Smooth muscle cell of the brain vasculature (primary cell): ENCODE measurements at places on chromosomes 7 and 10.

GRCh38 chr7:82173400-82174021, 270.1 kb downstream of the CACNA2D1 start:
- no peak for DNase-seq

GRCh38 chr7:93053209-93053948, 64.4 kb downstream of the SAMD9 start:
- no peak for DNase-seq

DNA sequence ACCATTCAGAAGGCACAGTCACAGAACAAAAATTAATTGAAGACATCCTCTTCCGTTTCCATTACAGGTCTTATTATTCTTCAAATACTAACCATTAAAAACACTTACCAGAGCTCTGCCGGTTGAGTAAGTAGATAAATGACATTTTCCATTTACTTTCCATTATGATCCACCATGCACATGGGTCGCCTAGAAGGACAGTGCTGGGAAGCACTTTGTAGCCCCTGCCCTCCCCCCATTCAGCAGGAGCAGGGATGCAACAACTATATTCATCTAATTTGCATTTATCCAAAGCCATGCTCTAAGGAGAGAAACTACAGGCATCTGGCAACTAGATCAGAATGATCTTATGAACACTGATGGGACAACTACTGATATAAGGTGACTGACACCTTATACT, 76.8 kb upstream of the AFAP1L2 start:
- DNase-seq, result no peak

GRCh38 chr10:94251098-94251497, 111.6 kb downstream of the NOC3L start:
- no peak for DNase-seq

DNA sequence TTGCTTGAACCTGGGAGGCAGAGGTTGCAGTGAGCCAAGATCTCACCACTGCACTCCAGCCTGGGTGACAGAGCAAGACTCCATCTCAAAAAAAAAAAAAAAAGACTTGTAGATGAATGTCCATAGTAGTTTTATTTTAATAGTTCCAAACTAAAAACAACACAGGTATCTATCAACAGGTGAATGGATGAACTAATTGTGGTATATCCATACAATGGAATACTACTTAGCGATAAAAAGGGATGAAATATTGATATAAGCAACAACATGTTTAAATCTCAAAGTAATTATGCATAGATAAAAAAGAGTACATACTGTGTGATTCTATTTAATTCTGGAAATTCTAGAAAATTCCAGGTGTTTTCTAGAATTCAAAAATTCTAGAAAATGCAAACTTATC, 37.5 kb upstream of the MRPS16 start:
- DNase-seq, result no peak

DNA sequence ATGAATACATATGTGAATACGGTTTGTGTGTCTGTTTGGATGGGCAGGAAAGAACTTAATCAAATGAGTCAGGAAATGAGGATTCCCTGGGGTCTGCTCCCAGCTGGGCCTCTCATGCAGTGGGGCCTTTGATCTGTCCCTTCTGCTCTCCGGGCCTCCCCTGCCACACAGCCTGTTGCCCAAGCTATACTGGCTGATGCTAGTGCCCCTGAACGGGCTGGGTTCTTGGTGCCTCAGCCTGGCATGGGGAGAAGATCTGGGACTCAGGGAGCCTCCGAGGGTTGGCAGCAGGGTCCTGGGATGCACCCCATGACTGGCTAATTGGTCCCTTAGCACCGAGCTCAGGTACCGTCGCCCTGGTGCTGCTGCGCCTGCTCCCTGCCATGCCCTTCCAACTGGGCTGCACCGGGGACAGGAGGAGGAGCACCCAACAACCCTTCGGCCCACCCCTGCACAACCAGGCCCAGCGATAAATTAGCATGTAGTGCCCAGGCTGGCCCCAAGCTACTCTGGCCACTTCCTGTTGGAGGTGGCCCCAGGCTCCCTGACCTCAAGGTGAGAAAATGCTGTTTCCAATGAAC, 59.9 kb upstream of the DUSP5 start:
- no peak for DNase-seq

DNA sequence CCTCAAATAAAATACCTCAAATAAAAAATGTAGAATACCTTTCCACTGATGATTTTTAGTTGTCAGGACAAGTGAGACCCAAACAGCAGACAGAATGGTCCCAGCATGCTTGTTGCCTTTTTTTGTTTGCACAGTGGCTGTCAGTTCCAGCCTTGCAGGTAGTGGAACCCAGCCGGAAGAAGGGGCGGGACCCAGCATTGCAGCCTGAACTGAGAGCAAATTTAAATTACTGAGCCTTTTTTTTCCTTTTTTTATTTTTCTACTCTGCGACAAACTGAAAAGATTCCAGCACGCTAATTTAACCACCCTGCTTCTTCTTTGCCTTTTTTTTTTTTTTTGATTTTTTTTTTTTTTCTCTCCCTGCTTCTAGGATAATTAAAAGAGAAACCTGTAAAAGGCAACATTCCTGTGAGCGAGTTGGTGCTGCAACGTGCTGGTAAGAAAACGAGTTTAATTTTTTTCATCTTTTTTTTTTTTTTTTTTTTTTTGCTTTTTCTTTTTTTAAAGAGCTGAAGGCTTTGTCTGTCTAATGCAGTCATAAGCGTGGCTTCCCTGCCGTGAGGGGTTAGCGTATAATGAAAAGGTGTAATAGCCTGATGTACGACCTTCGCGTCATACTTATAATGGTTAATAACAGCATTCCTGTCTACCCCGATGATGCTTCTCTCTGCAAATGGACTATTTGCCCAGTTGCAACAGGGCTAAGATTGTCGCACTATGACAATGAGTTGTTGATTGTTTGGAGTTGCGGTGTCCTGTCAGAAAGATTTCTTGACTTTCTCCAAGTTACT, 555.3 kb upstream of the CELF2 start:
- no peak for DNase-seq

DNA sequence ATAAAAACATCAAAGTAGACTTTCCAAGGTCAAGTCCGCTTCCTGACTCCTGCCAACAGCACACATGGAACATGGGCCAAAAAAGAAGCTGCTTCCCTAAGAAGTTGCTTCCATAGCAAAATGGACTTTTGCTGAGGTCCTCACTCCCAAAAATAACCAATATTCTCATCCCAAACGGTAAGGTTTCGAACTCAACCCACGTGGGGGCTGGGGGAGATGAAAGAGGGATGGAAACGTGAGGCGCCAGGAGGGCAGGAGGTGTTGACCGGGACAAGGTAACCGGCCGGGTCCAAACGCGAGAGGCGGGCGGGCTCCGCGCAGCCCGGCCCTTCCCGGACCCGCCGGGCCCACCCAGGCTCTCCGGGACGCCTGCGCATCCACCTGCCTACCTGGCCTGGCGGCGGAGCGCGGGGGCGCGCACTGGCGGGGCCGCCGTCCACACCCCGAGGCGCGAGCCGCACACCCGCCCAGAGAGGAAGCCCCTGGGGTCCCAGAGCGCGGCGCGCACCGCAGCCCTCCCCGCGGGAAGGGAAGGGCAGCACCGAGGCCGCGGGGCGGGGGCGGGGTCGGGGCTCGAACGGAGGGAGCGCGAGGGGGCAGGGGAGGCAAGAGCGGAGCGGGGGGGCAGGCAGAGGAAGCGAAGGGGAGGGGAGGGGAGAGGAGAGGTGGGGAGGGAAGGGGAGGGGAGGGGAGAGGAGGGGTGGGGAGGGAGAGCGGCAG, 742 bp downstream of the LMBR1 start:
- DNase-seq, result no peak

DNA sequence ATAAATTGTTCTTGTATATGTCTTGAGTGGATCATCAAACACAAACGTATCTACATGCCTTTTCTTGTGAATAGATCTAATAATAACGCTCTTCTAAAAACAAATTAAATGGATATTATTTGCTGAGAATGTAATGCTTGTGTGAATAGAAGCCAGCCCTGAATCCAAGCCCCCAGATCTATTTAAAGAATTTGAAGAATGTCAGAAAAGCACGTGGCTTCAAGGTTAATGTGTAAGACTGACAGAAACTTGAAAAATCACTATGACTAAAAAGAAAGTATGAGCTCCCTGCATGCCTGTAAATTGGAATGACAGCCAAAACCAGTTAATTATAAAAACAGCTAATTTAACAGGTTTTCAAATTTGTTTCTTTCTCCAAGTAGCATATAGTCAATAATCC, 43.2 kb upstream of the ATRNL1 start:
- no peak for DNase-seq

GRCh38 chr7:111162692-111163091, 71.8 kb downstream of the LRRN3 start:
- no peak for DNase-seq

- DNase-seq, result no peak
These were observed 414.5 kb downstream of the HTR7 start for GRCh38 chr10:90443342-90443741.

GRCh38 chr7:130938661-130939060, 204.7 kb upstream of the KLF14 start:
- no peak for DNase-seq

GRCh38 chr7:32670110-32671025, 175.1 kb downstream of the AVL9 start:
- DNase-seq, result no peak

- no peak for DNase-seq
These were observed 27.3 kb upstream of the KNDC1 start for GRCh38 chr10:133132473-133133291.

- DNase-seq, result no peak
These were observed 187.6 kb downstream of the PFKFB3 start for GRCh38 chr10:6390213-6390845.

DNA sequence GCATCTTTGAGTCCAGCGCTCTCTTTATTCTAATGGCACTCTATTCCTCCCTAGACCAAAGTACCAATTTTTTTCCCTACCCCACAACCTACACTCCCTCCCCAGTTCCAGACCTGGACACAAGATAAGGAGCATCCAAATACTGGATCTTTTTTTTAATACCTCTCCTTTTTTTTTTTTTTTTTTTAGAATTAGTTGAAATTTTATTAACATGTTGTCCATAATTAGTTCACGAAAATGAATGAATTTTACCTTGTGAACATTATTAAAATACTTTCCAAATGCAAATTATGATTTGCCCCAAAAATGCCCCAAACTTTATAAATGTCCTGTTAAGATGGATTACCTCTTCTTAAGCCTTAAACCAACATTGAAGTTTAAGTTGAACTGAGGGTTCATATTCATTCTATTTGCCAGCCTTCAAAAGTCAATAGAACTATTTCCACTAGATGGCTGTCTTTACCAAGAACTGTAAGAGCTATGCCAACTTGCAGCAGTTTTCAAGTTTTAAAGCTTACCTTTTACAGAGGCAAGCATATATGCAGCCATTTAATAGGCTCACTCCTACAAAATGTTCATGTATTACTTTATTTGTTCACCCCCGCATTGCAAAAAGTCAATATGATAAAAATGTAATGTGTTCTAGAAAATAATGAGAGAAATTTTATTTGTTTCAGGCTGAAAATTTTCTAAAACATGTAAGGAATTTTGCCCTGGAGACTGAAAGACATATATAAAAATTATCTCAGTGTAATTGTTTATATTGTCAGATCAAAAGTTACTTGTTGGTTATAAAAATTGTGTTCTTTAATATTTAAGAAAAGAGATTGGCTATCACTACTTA, 39.7 kb upstream of the TNKS2 start:
- no peak for DNase-seq

DNA sequence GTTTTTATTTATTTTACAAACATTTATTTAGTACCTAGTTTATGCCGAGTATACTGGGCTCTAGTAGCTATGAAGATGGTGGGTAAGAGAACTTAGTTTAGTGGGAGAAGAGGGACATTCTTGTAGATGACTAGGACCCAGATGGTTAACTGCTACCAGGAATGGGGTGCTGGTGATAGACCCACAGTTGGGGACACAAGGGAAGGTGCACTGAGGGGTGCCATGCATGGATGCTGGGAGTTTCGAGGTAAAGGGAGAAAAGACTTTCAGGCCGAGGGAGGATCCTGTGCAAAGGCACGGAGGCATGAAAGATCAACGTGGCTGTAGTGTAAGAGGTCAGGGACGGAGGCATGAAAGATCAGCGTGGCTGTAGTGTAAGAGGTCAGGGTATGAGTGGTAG, 204.2 kb upstream of the HABP2 start:
- DNase-seq, result no peak
